ENCODE measurements at places on chromosomes 16 and 17.

GRCh38 chr16:1019231-1020090 is 37.9 kb downstream of the SOX8 start:
- no peak for DNase-seq

- no peak for DNase-seq
Measured at GRCh38 chr16:10138881-10139280, 43.3 kb downstream of the GRIN2A start.

DNA sequence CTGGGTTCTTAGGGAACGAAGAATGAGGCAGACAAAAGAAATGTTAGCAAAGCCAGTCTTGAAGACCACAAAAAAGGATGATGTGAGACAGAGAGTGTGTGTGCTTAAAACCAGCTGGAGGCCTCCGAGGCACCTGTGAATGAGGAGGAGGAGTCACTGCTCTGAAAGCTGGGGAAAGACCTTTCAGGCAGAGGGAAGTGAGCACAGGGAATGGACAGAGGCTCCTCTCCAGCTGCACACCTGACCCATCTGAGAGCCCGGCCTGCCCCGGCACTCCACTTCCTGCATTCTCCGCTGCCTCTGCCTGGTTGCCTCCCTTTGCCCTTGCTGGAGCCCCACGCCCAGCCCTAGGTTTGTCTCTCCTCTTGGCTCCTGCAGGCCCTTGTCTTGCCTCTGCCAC is 55.2 kb upstream of the SREBF1 start:
- DNase-seq = no peak

GRCh38 chr17:31497994-31498826 is 106.7 kb downstream of the RAB11FIP4 start:
- DNase-seq = no peak

DNA sequence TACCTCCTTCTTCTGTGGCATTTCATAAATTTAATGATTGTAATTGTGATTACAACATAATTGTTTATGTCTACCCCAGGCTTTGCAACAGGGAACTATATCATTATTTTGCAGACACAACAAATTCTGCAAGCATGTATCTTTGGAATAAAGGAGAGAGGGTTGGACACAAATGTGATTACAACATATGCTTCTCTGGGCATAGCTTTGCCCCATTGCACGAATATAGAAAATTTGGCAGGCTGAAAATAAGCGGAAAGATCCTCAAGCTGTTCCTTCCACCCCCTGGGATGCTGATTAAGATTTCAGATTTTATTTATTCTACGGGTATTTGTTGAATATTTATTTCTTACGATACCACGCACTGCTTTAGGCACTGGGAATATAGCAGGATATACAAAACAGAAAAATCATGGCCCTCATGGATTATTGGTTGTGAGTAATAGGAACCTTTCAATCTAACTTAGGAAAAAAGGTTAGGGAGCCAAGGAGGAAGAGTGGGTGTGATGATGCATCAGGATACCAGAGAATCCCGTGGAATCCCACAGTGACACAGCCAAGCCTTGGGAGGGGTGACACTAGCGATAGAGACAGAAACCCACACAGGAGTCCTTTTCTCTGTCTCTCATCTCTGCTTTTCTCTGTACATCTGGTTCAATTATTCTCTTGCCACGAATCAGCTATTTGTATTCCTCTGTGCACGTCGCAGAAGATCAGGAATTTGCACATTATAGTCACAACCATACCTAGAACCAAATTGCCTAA is 520.7 kb downstream of the MAF start:
- DNase-seq = no peak

- DNase-seq = peak; percentile 65
Measured at GRCh38 chr17:19724501-19725420, 8.4 kb upstream of the SLC47A2 start.

DNA sequence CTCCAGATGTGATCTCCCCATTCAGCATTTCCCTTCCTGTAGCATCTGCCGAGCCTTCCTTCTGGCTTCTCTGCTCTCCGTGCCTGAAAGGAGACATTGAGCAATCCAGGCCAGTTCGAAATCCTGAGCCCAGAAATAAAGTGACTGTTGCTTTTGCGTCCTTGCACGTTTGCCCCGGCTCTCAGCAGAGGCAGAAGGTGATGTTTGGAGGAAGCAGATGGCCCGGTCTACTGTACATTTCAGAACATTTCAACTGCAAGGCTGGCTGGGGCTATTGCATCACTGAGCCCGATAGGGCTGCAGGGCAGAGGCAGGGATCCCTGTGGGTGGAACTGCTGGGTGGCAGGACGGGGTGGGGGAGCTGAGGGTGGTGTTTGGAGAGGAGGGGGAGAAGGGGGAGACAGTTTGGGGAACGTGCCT is 29.4 kb downstream of the IRF8 start:
- no peak for DNase-seq

- no peak for DNase-seq
Measured at GRCh38 chr16:72125635-72126428, 32.2 kb downstream of the DHX38 start.

DNA sequence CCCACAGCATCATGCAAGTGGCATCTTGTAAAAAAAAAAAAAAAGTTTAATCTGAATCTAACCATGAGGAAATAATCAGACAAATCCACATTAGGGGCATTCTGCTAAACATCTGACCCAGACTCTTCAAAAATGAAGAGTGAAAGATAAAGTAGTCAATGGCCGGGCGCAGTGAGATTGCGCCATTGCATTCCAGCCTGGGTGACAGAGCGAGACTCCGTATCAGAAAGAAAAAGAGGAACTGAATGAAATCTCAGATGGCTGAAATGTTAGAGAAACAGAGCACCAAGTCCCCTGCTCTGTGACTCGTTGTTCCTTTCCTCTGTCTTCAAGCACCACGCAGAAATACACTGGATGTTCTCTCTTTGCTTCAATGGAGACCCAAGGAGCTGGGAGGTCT is 12.7 kb upstream of the RNF135 start:
- no peak for DNase-seq

GRCh38 chr16:75660726-75661302 is 13.2 kb downstream of the TERF2IP start:
- DNase-seq = no peak
